Subcutaneous preadipocyte (primary cell): ENCODE measurements at places on chromosomes 6 and 20. TPM values are rescaled to one million over a fixed set of nuclear protein-coding genes. Genes with fewer than 3 reads are reported as not detected.

Gene OSER1
- 30.3 and 40.1 TPM in 2 replicates for total RNA-seq

Gene POPDC3
- 23.7 and 24.6 TPM in 2 replicates for total RNA-seq

Gene HSPA12B
- total RNA-seq = 0.98 and 1.8 TPM in 2 replicates

Gene IPCEF1
- total RNA-seq = under 0.01 TPM in 1 of 2 replicates, not detected in the other

Gene CCDC170
- total RNA-seq = 0.37 and 0.39 TPM in 2 replicates

Gene OR12D3
- total RNA-seq = not detected in 2 replicates

Gene FNDC1
- total RNA-seq = 0.20 and 0.37 TPM in 2 replicates

Gene NUS1
- total RNA-seq = 18.0 and 19.7 TPM in 2 replicates
